ENCODE measurements at places on chromosomes 4 and X.

DNA sequence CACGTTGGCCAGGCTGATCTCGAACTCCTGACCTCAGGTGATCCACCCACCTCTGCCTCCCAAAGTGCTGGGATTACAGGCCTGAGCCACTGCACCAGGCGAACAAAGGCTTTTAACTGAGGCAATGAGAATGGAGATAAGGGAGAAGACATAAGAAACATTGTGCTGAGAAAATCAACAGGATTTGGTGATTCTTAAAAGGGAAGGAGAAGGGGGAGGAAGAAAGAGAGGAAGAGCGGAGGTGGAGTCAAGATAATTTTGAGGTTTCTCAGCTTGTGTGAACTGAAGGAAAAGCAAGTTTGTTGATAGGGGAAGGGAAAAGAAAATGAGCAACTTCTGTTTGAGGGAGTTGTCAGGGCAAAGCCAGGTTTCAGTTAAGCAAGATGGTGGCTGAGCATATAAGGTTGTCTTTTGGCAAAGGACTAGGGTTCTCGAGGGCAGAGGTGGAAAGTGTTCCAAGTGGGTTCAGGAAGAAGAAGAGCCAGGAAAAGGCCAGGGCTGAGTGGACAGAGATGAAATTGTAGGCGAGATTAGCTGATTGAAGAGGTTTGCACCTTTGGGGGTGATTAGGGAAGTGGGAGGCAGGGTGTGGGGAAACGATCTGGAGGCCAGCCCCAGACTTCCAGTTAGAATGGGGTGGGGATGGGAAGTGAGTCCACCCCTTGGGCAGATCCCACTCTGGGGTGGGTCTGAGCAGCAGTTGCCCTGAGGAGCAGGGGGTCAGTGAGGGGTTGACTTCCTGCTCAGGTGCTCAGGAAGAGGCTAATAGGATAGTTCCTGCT lies 7.8 kb downstream of the DOCK11 start:
- H3K4me1 ChIP-seq, result no peaks in the 10 kb centered on the region
- H3K27me3 ChIP-seq, result no peaks in the 10 kb centered on the region
- no peak for DNase-seq
- H3K27ac ChIP-seq, result no peak overlapping the region

DNA sequence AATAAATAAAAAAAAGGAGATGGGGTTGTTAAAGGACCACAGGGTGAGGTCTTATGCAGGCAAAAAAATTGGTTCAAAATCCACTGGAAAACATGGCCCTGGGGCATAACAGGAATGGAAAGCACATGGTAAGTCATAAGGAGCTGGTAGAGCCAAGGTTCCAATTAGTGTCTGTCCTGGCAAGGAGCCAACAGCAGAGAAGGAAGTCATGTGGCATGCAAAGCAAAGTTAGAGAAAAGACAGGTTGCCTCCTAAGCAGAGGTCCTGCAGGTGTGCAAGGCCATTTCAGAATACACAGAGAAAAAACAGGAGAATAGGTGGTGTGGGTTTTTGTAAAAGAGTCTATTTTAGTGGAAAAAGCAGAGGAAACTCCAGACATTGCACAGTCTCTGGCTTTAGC lies 1881.7 kb downstream of the ARAP2 start:
- no peaks in the 10 kb centered on the region for H3K4me1 ChIP-seq
- DNase-seq, result no peak
- H3K4me3 ChIP-seq, result no peak overlapping the region
- H3K27ac ChIP-seq, result no peak overlapping the region

DNA sequence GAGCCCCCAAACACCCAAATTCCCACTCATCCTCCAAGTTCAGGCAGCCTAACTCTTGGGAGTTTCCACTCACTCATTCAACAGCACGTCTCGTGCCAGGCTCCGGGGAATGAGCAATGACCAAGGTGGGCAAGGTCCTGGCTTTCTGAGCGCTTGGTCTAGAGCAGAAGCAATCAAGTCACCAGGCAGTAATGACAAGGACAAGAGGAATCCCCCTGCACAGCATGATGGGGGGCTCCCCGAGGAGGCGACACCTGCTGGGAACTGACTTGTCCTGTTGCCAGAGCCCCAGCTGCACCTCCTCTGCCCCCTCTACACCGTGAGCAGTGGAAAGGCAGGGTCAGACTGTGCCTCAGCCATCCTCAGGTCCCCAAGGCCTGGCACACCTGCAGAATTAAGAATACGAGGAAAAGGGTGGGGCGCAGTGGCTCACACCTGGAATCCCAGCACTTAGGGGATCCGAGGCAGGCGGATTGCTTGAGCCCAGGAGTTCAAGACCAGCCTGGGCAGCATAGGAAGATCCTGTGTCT lies 25.7 kb upstream of the MRFAP1 start:
- no peaks in the 10 kb centered on the region for H3K27me3 ChIP-seq
- peaks cover 28% of the 10 kb centered on the region for H3K36me3 ChIP-seq
- H3K4me1 ChIP-seq, result no peaks in the 10 kb centered on the region
- no peak overlapping the region for H3K27ac ChIP-seq

- H3K27ac ChIP-seq, result no peak overlapping the region
- DNase-seq, result no peak
- no peaks in the 10 kb centered on the region for H3K36me3 ChIP-seq
- no peaks in the 10 kb centered on the region for H3K4me1 ChIP-seq
- no peaks in the 10 kb centered on the region for H3K27me3 ChIP-seq
These were observed 199.6 kb downstream of the VEGFC start for GRCh38 chr4:176592976-176593670.

- H3K27me3 ChIP-seq, result no peaks in the 10 kb centered on the region
- H3K36me3 ChIP-seq, result no peaks in the 10 kb centered on the region
- no peak overlapping the region for H3K27ac ChIP-seq
- DNase-seq, result no peak
- H3K4me1 ChIP-seq, result no peaks in the 10 kb centered on the region
These were observed 44.5 kb downstream of the TRIM2 start for GRCh38 chr4:153248641-153249198.

GRCh38 chr4:141686146-141686775 lies 49.9 kb downstream of the IL15 start:
- H3K4me1 ChIP-seq, result no peaks in the 10 kb centered on the region
- peak; percentile 33 for DNase-seq
- H3K36me3 ChIP-seq, result no peaks in the 10 kb centered on the region
- no peaks in the 10 kb centered on the region for H3K27me3 ChIP-seq

DNA sequence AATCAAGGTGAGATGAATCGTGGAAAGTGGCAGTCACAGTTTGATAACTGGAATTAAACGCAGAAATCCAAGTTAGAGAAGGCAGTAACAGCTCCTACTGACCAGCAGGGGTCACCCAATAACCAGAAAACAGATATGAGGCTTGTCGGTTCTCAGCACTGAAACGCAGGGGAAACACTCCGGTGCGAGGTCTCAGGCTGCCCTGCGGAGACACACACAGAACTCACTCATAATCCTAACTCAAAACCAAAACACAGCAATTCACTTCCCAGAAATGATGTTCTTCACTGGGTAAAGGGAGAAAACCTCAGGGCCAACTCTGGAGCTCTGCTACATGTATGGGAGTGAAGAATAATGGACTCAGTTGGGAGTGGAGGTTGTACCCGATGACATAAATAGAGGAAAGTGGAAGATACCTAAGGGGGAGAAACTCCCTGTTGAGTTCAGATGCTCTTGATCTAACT lies 384.4 kb downstream of the RAPGEF2 start:
- H3K36me3 ChIP-seq, result no peaks in the 10 kb centered on the region
- no peak overlapping the region for H3K27ac ChIP-seq
- H3K4me3 ChIP-seq, result no peak overlapping the region
- no peaks in the 10 kb centered on the region for H3K4me1 ChIP-seq
- H3K27me3 ChIP-seq, result no peaks in the 10 kb centered on the region

DNA sequence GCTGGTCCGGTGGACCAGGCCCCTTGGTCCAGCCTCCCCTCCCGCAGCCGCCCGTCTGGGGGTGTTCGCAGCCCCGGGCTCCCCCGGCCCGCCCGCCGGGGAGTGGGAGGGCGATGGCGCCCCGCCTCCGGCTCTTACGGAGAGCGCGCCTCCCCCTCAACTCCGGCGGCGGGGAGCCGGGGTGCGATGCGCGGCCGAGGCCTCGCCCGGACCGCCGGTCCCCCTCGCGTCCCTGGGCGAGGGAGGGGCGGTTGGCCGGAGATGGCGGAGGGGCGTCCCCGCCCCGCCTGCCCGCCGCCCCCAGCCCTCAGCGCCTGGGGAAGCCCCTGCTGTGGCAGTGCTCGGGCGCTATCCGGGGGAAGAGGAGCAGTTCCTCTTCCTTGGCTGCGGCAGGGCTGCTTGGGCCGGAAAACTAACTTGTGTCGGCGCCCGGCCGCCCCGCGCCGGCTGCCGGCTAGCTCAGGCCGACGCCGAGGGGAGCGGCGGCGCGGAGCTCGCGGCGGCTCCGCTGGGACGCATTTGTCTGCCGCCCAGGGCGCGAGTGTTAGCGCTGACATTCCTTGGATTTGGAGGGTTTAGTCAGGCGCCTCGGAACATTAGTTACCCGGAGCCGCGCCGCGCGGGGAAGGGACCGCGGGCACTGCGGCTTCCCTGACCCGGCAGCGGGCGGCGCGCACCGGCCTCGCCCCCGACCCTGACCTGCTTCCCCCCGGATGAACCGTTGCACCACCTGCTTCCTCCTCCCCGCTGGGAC lies 994 bp downstream of the GALNT7 start:
- H3K4me1 ChIP-seq, result peaks cover 4% of the 10 kb centered on the region
- H3K27ac ChIP-seq, result peak overlapping the region; percentile 95
- H3K4me3 ChIP-seq, result peak overlapping the region; percentile 97
- peaks cover 2% of the 10 kb centered on the region for H3K36me3 ChIP-seq
- H3K27me3 ChIP-seq, result no peaks in the 10 kb centered on the region
- peak; percentile 52 for DNase-seq

GRCh38 chrX:107482046-107482445 lies 32.6 kb downstream of the FRMPD3 start:
- DNase-seq, result no peak
- peaks cover 10% of the 10 kb centered on the region for H3K4me1 ChIP-seq
- no peak overlapping the region for H3K27ac ChIP-seq
- H3K36me3 ChIP-seq, result no peaks in the 10 kb centered on the region
- no peak overlapping the region for H3K4me3 ChIP-seq

DNA sequence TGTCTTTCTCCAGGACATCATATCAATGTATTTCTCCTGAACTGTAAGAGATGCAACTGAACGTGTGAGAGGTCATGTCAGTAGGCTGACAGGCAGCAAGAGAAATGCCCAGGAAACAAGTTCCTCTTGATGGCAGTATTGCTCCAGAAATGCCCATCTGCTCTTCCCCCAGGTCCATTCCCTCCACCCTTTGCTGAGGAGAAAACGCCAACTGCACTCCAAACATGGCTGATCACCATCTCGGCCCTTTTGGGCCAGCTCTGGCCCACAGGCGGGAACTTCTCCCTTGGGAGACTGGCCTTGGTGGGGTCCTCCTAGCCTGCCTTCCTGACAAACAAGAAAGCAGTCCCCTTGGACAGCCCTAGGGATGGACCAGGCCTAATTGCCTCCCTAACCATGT lies 276.5 kb upstream of the AGTR2 start:
- H3K36me3 ChIP-seq, result peaks cover 6% of the 10 kb centered on the region
- no peaks in the 10 kb centered on the region for H3K27me3 ChIP-seq
- H3K4me3 ChIP-seq, result no peak overlapping the region
- DNase-seq, result peak; percentile 41
- no peak overlapping the region for H3K27ac ChIP-seq

- H3K27me3 ChIP-seq, result no peaks in the 10 kb centered on the region
- H3K4me3 ChIP-seq, result no peak overlapping the region
- peaks cover 13% of the 10 kb centered on the region for H3K4me1 ChIP-seq
- no peaks in the 10 kb centered on the region for H3K36me3 ChIP-seq
- no peak overlapping the region for H3K27ac ChIP-seq
These were observed 2.3 kb upstream of the XPNPEP2 start for GRCh38 chrX:129736491-129736890.

- H3K27ac ChIP-seq, result no peak overlapping the region
- H3K4me1 ChIP-seq, result no peaks in the 10 kb centered on the region
- H3K36me3 ChIP-seq, result no peaks in the 10 kb centered on the region
- peak; percentile 73 for DNase-seq
- H3K4me3 ChIP-seq, result no peak overlapping the region
- no peaks in the 10 kb centered on the region for H3K27me3 ChIP-seq
These were observed 314.2 kb upstream of the IGFBP7 start for GRCh38 chr4:57424232-57424897.

- H3K4me3 ChIP-seq, result no peak overlapping the region
- no peak overlapping the region for H3K27ac ChIP-seq
- no peaks in the 10 kb centered on the region for H3K36me3 ChIP-seq
- H3K4me1 ChIP-seq, result peaks cover 2% of the 10 kb centered on the region
- DNase-seq, result no peak
These were observed 346.0 kb upstream of the GATB start for GRCh38 chr4:152106781-152107321.

DNA sequence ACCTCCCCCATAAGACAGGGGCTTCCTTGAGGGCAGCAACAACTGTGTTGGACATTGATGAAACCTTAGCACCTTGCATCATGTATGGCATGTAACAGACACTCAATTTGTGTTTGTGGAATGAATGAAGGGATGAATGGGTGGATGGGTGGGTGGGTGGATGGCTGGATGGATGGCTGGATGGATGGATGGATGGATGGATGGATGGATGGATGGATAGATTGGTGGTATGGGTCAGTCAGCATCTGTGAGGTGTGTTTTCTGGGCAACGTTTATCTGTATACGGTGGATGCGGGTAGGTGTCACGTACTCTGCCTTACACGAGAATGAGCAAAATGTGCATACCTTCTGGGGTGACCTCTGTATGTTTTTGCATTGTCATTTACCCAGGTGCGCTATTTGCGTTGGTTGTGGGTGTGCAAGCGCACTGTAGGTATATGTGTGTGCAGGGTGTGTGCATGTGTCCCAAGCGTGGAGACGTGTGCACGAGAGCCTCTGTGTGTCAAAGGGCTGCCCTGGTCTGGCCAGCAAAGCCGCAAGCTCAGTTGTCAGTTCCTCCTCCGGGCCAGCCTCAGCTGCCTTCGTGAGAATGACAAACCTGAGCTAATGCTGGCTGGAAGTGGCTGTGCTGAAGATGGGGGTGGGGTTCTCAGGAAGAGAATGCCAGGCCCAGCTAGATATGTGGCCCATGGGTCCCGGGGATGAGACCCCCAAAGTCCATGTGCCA lies 26.5 kb downstream of the ELF4 start:
- peaks cover 55% of the 10 kb centered on the region for H3K4me1 ChIP-seq
- no peak overlapping the region for H3K4me3 ChIP-seq
- no peaks in the 10 kb centered on the region for H3K27me3 ChIP-seq
- H3K36me3 ChIP-seq, result peaks cover 6% of the 10 kb centered on the region

GRCh38 chrX:67328476-67328875 lies 215.3 kb upstream of the AR start:
- no peaks in the 10 kb centered on the region for H3K27me3 ChIP-seq
- H3K36me3 ChIP-seq, result no peaks in the 10 kb centered on the region
- no peak for DNase-seq
- no peaks in the 10 kb centered on the region for H3K4me1 ChIP-seq

GRCh38 chr4:149203256-149204001 lies 612.2 kb downstream of the IQCM start:
- H3K4me1 ChIP-seq, result no peaks in the 10 kb centered on the region
- H3K27me3 ChIP-seq, result no peaks in the 10 kb centered on the region
- no peaks in the 10 kb centered on the region for H3K36me3 ChIP-seq
- no peak overlapping the region for H3K4me3 ChIP-seq
- no peak for DNase-seq

- H3K27ac ChIP-seq, result peak overlapping the region; percentile 63
- DNase-seq, result peak; percentile 26
- H3K36me3 ChIP-seq, result no peaks in the 10 kb centered on the region
- H3K4me3 ChIP-seq, result no peak overlapping the region
These were observed 158.3 kb upstream of the KIT start for GRCh38 chr4:54499308-54500074.

- H3K36me3 ChIP-seq, result no peaks in the 10 kb centered on the region
- H3K27ac ChIP-seq, result no peak overlapping the region
- no peak for DNase-seq
- no peak overlapping the region for H3K4me3 ChIP-seq
These were observed 134.3 kb downstream of the TEX11 start for GRCh38 chrX:70774223-70774622.
